ENCODE measurements at places on chromosomes 12 and 14.

DNA sequence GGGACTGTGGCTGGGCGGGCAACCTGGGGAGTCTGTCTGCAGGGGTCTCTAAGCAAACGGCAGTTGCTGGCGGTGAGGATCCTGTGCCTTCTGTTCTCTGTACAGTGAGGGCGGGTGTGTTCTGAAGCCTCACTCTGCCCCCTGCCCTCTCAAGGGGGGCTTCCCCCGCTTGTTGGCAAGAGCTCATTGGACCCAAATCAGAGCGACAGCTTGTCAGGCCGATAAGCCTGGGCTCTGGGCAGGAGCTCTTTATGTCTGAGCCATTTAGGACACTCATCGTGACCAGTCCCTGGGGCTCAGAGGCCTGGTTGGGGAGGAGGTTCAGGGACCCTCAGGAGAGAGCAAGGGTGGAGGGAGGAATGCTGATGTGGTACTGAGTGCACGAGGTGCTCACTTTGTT is 136.0 kb downstream of the TSPAN9 start:
- no peak for DNase-seq

DNA sequence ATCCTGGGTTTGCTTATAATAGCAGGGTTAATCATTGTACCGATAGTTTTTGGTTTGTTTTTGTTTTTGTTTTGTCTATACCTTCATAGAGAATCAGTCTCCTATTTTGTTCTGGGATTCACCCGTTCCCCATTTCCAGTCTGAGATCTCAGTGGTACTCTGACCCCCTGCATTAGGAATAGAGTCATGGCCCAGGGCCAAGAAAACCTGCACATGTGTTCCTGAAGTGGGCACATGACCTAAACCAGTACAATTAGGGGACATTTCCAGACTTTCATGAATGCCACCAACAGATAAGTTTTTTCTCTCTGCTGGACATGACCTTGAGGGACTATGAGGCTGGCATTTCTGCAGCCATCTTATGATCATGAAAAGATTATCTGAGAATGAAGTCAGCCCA is 52.5 kb downstream of the MRPL42 start:
- DNase-seq: no peak

- peak; percentile 98 for DNase-seq
These were observed 1193.7 kb downstream of the GALC start for GRCh38 chr14:86799244-86799647.

DNA sequence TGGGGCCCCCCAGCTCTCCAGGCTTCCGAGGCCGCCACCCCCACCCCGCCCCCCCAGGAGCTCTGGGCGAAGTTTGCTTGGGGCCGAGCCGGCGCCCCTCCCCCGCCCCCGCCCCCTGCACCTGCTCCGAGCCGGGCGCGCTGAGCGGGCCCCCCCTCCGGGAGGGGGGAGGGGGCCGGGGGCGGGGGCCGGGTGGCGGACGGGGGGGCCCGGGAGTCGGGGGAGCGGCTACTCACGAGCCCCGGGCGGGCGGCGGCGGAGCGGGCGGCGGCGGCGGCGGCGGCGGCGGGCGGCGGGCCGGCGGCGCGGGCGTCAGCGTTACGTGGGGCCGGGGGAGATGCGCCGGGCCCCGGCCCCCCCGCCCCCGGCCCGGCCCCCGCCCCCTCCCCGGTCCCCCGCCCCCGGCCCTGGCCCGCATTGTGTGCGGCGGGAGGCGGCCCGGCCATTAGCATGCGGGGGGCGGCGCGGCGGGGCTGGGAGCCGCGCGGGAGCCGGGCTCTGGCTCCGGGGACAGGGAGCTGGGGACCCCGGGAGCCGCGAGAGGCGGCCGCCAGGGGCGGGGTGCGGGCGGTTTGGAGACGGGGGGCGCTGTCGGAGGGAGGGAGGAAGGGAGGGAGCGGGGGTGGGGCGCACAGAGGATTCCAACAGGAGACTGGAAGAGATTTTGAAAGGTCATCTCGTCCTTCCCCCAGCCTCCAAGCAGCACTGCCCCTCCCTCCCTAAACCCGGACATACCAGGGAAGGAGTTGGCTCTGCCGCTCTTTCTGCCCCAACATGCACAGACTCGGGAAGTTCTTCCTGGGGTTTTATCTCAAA is at the start of gene ZNF219:
ZNF219 (minus strand) TSS at position 580 of the 816 bp plus-strand sequence. CDS start 5,064 bp downstream, outside the sequence.
- DNase-seq: peak; percentile 64

- no peak for DNase-seq
These were observed at the start of gene VWF for GRCh38 chr12:6124411-6125309. TSS of gene VWF (minus strand) at chr12:6124670. CDS start at chr12:6123196, 1,474 bp downstream.

GRCh38 chr14:30295980-30296379 is 263.0 kb upstream of the G2E3 start:
- DNase-seq: no peak

DNA sequence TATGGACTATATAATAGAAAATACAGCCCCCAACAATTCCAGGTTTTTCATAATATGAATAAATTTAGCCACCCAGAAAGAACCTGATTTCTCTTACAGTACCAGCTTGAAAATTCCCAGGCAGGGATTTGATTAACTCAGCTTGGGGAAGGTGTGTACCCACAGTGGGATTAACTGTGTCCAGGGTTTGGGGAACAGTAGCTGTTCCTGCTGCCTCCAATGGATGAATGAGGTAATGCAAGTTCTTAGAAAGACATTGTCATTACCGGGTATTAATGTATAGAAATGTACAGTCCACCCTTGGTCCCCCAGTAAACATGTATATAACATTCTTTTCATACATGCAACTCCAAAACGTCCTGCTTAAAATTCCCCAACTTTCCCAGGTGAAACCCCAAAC is 115.6 kb downstream of the LRIG3 start:
- DNase-seq: no peak

GRCh38 chr14:90775441-90775840 is 40.8 kb downstream of the TTC7B start:
- no peak for DNase-seq

All from EH (cell line).